ENCODE measurements at places on chromosomes 13 and 19. TPM values are rescaled to one million over a fixed set of nuclear protein-coding genes. Genes with fewer than 3 reads are reported as not detected.
A peak's percentile ranks its signal among the peaks of the same experiment; 100 is the strongest.

Gene CGB2
- 0.77 TPM for total RNA-seq

- DNase-seq, result no peak
Observed at GRCh38 chr19:36838784-36839324, 667 bp upstream of the ZNF790 start.

Gene ZNF791
- 22.8 TPM for total RNA-seq

- DNase-seq, result no peak
Observed at GRCh38 chr19:16301999-16302694, 22.5 kb upstream of the KLF2 start.

DNA sequence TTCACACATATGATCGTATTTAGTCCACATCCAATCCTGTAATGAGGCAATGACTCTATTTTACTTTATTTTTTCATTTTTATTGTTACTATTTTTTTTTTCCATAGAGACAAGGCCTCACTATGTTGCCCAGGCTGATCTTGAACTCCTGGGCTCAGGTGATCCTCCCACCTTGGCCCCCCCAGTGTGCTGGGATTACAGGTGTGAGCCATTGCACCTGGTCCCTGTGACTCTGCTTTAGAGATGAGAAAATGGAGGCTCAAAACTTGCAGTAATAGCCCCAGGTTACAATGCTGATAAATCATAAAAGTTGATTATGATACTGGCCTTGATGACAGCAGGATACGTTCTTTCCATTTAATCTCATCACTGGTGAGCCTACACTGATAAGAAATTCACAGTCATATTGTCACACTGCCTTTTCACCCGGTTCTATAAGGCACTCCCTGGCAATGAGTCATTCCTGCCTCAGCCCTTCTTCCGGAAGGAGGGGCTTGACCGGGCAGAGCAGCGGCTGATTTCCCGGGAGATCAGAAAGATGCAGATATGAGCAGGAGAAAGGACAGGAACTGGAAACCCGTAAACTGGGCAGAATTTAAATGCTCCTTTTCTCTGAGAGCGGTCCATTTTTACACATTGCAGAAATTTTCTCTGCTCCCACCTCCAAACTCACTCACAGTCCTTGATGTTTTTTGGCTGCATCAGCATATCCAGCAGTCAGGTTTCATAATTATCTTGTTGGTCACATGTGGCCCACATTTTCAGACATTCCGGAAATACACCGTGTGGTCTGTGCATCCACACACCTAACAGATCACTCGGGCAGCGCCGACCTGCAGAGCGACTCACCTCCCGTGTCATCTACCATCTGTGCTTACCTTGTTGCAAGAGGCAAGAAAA, 616.4 kb downstream of the EFNB2 start:
- DNase-seq, result peak; percentile 51

- peak; percentile 18 for DNase-seq
Observed at GRCh38 chr13:111665691-111666095, 345.3 kb downstream of the TEX29 start.

Gene PLIN5
- 2.7 TPM for total RNA-seq

GRCh38 chr13:48723168-48723567, 69.4 kb downstream of the CYSLTR2 start:
- DNase-seq, result no peak

DNA sequence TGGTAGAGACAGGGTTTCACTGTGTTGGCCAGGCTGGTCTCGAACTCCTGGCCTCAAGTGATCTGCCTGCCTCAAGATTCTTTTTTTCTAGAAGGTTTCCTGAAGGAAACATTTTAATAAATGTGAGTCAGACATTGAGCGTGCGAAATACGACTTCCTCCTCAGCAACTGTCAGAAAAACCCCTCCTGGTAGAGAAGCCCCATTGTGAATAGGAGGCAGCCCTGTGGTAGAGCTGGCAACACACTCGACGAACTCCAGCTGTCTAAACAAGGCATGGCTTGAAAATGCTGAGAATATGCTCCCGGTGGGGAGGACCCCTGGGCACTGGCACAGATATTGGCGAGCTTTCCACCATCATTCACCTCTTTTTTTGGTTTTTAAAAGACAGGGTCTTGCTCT, 9.8 kb downstream of the ZNF333 start:
- no peak for DNase-seq

GRCh38 chr19:5091018-5091683, 122.2 kb downstream of the KDM4B start:
- DNase-seq, result no peak
